ENCODE measurements at places on chromosomes 1 and 21.
A peak's percentile ranks its signal among the peaks of the same experiment; 100 is the strongest.

GRCh38 chr1:232422898-232423297 is 207.0 kb downstream of the SIPA1L2 start:
- DNase-seq: no peak

GRCh38 chr1:8598060-8598724 is 219.2 kb downstream of the RERE start:
- no peak for DNase-seq

DNA sequence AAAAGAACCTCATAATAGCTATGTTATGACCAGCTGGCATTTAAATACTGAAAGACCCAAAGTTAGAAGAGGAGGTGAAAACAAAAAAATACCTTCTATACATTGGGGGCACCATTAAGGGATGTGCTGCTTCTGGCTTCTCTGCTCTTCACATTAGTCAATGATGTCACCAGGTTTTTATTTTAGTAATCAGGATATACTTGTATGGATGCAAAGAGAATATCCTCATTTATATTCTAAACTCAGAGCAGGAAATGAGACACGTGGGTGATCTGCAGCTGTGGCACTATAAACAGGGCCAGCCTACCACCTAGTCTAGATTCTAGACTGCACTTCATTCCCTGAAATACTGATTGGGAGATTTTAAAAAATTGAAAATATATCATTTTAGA is 51.2 kb downstream of the WLS start:
- DNase-seq: no peak

DNA sequence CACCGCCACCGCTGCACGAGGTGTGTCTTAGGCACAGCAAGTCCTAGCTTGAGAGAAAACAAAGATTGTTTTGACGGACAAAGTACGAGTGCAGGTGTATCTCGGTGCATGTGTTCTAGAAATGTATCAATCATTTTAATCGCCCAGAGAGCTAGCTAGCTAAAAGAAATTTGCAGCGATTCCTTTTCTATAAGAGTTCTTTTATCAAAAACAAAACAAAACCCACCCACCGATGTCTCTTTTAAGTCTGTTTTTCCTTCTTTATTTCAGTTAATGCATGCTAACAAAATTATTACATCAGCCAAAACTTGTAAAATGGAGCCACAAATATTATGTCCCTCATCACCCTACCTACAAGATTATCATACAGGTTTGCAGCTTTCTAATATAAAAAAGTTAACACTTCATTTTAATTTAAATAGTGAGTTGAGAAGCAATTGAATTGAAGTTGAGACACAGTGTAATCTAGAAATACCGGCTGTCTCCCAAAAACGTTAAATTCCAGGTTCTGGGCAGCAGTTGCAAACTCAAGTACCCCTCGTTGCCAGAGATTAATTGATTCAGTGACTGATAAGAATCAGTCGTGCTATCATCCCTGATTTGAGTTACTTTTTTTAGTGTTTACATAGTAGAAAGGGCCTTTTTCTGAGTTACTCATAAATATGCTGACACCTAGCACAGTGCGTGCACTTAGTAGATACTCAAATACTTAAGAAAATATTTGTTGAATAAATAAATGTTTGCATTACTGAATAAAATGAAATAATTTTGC is 1.5 kb upstream of the SYDE2 start:
- DNase-seq: no peak

DNA sequence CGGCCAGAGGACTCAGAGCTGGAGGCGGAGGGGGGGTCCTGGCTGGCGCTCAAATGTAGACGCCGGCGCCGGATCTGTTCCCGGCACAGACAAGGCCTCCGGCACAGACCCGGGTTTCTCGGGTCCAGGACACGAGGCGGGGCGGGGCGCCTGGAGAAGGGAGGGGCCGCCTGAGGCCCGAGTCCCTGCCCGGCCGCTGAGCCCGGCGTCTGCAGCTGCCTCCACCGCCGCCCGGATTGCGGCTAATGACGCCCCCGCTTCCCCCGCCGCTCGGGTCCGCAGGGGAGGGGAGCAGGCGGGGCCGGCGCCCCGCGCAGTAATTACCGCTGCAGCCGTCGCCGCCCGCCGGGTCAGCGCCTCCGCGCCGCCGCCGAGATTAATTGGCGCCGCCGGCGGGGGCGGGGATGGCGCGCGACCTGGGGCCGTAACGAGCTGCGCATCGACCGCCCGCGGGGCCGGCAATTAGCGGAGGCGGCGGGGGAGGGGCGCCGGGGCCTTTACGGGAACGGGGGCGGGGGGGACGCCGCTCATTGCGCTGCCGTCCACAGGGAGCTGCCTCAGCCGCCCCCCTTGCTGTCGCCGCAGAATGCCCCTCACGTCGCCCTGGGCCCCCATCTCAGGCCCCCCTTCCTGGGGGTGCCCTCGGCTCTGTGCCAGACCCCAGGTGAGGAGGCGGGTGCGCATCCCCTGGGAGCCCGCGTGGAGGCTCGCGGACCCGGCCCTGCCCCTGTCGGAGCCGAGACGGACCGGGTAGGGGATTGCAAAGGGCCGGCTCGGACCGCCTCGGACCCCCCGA is 17.3 kb downstream of the NOC2L start:
- peak; percentile 61 for DNase-seq

Measured in NCI-H446 treated with DMSO at 0.1 percent for 48 hours (cell line).